ENCODE measurements at places on chromosomes 7 and 10.

- DNase-seq, result no peak
Measured at GRCh38 chr10:76375761-76376160, 944.3 kb downstream of the LRMDA start.

GRCh38 chr10:14654821-14655382, 119.8 kb downstream of the FAM107B start:
- no peak for DNase-seq

- DNase-seq, result no peak
Measured at GRCh38 chr7:64182036-64182790, 24.8 kb upstream of the ZNF735 start.

DNA sequence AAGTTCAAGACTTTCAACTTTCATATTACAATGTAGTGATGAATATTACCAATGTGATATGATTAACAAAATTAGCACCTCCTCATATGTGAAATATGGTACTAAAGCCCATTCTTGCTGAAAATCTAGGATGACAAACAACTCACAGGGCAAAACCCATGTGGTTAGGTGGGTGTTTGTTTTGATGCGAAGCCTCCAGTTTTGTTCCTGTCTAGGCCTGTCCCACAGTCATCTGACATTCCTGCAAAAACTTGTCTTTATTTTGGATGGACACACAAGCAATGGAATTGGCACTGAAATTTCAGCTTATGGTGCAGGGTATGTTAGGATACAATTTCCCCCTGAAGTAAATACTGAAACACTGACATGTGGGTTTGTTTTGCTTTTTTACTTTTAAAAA, 95.3 kb downstream of the PARD3 start:
- DNase-seq, result no peak

- DNase-seq, result no peak
Measured at GRCh38 chr7:19869979-19870378, 96.6 kb upstream of the TMEM196 start.

DNA sequence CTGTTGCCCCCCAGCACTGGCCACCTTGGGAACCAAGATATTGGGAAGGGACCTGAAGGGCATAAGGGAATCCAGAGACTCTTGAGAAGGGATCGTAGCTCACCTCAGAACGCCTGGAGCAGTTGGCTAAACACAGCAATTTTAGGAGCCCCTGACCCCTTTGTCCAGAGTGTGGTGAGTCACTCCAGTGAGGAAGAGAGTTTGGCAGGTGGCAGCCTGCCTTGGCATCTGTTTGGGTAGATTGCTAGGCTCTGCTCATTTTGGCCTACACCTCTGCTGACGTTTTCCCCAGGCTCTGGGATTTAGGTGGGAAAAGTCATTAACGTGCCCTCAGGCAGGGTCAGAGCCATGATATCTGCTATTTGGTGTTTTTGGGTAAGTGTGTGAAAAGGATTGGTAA, 100.6 kb downstream of the GRB10 start:
- no peak for DNase-seq

DNA sequence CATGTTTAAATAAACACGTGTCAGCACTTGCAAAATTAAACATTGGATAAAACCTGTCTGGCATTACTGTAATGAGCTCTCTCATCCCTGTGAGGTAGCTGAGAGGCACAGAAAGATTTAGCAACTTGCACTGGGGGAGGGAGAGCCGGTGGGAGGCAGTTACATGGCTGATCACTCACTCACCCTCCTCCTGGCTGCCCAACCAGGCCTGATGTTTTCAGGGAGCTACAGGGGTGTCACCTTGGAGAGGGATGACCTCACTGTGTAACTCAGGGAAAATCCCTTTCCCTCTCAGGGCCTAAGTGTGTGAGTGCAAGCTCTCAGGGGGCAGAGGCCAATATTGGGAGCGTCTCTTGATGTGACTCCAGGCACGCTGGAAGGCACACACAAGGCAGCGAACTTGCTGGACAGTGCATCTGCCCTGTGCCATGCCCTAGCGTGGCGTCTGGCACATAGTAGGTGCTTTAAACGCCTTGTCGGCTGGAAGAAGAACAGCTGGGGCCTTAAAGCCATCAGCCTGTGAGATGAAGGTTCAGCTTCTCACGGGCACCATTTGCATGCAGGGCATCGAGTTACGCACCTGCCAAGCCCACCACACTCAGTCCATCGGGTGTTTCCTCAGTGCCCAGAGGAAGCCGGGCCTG, 51.1 kb downstream of the ELFN1 start:
- DNase-seq, result no peak

DNA sequence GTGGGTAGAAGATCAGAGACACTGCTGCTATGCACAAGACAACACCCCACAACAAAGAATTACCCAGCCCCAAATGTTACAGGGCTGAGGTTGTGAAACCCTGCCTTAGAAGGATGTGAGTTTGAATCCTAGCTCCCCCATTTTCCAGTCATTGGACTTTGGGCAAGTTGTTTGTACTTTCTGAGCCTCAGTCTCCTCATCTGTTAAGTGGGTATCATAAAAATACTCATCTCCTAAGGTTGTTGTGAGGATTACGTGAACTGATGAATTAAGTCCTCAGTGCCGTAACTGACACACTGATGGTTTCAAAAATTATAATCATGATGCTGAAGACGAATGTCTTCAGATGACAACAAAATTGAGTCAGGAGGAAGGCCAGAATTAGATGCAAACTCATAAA, 30.3 kb downstream of the RHOBTB1 start:
- DNase-seq, result no peak

DNA sequence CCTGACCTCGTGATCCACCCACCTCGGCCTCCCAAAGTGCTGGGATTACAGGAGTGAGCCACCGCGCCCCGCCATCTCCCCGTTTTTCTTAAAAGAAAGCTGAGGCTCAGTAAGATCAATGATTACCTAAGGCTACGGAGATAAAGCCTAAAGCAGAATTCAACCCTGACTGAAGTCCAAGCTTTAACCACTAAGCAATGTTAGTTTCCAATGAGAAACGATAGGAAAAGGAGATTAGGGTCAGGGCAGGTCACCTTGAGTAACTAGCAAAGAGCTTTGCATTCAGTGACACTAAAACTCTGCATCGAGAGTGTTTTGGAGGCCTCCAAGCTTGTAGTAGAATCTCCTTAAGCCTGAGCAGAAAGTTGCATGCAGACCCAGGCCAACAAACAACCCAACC, 17.6 kb upstream of the PRXL2A start:
- no peak for DNase-seq

DNA sequence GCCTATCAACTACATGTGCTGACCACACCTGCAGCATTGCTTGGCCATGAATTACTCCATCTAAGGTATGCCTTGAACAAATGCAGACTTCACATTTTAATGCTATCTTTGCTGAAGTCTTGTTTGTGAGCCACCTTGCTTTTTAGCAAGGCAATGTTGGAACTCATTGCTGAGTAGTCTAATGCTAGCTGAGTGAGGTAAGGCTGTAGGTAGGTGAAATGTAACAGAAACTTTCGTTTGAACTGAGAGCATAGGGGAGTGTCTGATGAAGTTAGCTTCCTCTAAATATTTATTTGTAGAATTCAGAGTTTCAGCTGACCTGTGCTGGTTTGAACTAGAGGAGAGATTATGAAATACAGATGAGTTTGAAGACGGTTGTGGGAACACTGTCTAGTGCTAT, 238.5 kb downstream of the SEMA3A start:
- no peak for DNase-seq

DNA sequence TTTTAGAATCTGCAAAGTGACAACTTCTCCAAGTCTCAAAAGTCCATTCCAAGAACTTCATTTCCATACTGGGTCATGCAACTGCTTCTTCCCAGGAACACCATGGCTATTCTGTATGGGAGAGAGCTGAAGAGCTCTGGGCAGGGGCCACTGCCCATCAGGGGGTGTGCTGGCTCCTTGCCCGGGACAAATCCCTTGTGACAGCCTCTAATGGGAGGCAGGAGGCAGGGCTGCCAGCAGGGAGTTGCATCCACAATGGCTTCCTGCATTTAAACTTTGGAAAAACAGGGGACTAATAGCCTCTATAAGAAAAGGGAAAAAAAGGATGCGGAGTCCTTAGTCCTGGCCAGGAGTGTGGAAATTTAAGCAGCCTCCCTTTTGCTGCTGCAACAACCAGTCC, 18.4 kb upstream of the FRMD4A start:
- DNase-seq, result no peak

DNA sequence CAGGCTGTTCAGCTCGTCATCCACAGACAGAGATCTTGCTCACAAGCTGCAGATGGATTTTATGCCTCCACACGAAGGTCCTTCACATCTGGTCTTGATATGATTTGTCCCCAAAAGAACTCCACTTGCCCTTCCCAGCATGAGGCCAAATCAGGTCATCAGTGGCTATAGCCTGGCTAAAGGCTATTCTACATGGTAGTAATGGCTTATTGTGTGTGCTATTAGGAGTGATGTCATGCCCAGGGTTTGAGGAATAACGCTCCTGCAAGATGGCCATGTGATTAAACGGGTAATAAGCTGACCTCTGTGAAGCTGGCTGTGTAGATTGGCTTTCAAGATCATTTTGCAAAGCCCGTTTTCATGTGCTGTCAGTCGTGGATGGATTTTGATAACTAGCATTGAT, 313.8 kb downstream of the FRMD4A start:
- no peak for DNase-seq

DNA sequence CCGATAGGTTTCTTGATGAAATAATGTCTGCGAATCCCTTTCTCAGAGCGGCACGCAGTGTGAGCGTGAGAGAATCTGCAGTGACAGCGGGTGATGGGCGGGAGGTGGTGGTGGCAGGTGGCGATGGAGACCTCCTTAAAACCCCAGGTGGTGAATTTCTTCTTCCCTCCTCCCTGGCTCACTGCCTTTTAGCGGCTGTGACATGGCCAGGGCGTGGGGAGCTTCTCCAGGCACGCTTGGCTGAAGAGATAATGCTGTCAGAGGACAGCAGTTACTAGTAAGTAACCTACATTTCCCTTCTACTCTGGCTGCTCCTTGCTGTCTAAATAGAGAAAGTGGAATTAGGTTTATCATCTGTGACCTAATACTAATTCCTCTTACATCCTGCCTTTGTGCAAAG, 141.4 kb upstream of the INSYN2A start:
- no peak for DNase-seq

- DNase-seq, result no peak
Measured at GRCh38 chr10:1734288-1734687, 3.0 kb downstream of the ADARB2 start.

GRCh38 chr10:79079490-79080355, 11.0 kb downstream of the ZMIZ1 start:
- no peak for DNase-seq

DNA sequence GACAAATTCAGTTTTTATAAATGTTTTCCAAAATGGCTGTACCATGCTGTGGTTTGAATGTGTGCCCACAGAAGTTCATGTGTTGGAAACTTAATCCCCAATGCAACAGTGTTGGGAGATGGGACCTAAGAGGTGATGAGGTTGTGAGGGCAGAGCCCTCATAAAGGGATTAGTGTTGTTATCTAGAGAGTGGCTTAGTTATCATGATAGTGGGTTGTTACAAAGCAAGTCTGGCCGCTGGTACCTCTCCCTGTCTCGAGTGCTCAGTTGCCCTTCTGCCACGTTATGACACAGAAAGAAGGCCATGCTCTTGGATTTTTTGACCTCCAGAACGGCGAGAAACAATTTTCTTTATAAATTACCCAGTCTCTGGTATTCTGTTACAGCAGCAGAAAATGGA, 119.0 kb downstream of the BTAF1 start:
- DNase-seq, result no peak

DNA sequence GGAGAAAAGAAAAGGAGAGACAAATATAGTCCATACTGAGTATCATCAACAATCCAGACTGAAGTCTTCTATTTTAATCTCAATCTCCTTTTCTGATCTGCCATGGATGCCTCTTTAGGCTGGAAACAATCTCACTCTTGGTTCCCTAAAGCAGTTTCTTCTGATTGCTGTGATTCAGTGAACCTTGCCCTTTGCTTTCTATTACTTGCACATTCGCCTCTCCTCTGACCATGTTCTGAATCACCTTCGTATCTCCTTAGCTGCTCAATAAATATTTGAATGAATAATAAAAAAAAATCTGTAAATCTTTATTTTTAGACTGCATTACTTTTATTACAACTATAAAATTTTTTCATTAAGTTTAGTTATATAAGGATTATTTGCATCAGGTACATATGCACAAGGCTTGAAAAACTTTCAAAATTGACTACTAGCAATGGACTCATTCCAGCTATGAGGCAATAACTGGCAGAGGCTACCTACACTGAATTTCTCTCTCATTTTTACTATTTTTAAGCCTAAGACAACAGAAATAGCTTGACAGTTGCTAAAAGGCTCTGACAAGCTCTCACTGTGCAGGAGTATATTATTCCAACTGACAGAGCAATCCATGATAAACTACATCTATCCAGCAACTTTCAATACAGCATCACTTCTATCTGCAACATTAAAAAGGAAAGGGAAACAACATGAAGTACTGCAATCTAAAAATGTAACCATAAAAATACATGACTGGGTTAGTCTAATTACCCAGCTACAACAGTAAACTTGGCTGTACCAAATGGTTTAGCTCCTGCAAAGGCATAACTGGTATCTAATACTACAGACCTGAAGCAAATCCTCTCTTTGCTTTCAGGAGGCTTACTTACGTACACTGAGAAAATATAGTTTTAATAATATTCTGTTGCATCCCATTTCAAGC, 25.6 kb downstream of the TM9SF3 start:
- no peak for DNase-seq

DNA sequence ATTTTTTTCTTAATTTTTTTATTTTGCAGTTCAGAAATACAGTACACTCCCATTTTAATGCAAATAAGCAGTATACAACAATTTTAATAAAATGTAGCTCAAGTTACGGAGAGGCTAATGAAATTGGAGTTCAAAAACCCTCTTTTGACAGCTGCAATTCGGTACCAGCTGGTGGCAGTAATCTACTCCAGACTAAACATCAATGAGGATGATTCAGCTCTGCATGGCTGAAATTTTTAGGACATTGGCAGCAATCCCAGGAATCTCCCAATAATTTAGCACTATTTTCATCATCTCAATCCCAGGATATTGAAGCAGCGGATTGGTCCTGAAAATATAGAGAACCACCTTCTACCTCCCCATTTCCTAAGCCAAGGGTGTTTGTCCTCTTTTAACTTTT, 278.8 kb downstream of the CACNA2D1 start:
- DNase-seq, result no peak

DNA sequence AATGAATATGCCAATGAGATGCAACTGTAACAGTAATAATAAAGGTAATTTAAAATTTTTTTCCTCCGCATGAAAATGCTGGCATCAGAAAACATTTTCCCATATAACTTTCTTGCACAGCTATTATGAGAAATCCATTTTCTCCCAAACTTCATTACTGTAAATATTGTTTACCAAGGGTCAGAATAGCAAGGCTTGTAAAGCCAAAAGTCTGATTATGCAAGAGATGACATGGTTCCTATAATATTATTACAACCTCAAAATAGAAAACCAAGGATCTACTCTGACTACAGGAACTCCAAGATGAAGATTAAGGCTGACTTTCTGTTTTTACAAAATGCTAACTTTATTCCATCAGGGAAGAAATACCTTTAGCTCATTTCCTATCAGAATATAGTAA, 162.7 kb upstream of the CDK1 start:
- DNase-seq, result no peak

- no peak for DNase-seq
Measured at GRCh38 chr10:15336211-15336610, 34.9 kb downstream of the FAM171A1 start.

- no peak for DNase-seq
Measured at GRCh38 chr7:116447436-116447835, 52.1 kb upstream of the CAV2 start.
